Stimulated activated effector memory CD8-positive, alpha-beta T cell treated with anti-CD3 and anti-CD28 coated beads, Interleukin-12 subunit alpha, Interleukin-12 subunit beta, amount 100 ng/mL, for 72 hours (primary cell): ENCODE measurements at places on chromosomes 4 and X.

GRCh38 chr4:16931339-16932305 lies 33.2 kb upstream of the LDB2 start:
- DNase-seq, result no peak

DNA sequence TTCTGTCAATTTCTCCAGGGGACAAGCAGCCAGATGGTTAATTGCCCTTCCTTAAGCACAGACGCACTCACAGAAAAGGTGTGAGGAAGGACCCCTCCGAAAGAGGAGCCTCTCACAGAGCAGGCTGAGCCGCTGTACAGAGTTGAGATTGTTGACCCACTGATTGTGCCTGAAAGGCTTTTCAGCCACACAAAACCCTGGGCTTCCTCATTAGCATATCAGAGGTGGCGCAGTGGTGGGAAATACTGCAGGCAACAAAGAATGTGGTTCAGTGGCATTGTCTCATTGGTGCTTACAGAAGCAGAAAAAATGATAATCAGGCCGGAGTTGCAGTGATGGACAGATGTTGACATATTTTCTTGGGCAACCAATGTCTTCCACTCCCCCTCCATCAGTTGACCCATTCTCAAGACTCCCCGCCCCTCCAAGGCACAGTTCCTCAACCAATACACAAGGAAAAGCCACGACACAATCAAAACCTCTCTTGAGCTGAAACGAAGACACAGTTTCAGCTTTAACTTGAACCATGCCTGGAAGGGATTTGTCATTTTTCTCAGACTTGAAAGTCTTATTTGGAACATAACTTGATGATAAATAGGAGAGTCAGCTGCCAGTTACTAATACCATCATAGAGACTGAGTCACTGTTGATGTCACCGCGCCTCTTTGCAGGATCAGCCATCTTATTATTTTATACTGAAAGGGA lies 53.1 kb downstream of the ATXN3L start:
- DNase-seq, result no peak

DNA sequence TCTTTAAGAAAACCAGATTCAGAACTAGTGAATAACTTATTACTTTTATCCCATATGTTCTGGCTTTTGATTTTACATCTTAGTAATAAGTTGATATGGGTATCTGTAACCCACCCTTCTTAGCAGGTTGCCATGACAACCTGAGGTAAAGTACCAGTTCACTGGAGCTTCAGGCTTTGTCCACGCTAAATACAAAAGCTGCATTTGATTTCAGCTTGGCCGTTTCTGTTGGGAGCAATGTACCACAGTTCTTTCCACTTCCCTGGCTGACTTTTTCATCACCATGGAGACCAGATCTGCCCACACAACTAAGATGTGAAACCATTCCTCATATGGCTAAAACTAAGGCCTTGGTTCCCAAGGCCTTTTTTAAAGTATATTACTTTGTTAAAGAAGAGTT lies 26.1 kb downstream of the KLHL34 start:
- DNase-seq, result no peak

GRCh38 chr4:30454504-30454903 lies 265.7 kb upstream of the PCDH7 start:
- no peak for DNase-seq

GRCh38 chr4:88291003-88291402 lies 6.6 kb upstream of the PPM1K start:
- DNase-seq, result no peak

GRCh38 chrX:1537031-1537715 lies at the start of gene P2RY8:
Gene P2RY8 (minus strand): TSS chrX:1537185. CDS start chrX:1466558, 70,627 bp downstream.
- no peak for DNase-seq

DNA sequence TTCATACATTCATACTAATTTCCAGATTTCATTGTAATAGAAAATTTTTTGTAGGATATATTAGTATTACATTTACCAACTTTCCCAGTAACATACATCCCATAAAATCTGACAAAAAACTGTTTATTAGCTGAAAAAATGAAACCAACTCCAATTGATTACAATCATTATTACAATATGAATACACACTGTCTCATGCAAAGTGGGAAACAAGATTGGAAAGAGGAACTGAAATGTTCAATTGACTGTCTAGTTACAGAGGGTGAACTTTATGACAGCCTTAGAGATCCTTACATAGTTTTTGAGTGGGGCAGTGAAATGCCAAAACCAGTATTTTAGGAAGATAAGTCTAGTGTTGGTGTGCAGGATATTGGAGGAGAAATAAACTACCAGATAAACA lies 2.3 kb upstream of the AMBN start:
- DNase-seq, result no peak

DNA sequence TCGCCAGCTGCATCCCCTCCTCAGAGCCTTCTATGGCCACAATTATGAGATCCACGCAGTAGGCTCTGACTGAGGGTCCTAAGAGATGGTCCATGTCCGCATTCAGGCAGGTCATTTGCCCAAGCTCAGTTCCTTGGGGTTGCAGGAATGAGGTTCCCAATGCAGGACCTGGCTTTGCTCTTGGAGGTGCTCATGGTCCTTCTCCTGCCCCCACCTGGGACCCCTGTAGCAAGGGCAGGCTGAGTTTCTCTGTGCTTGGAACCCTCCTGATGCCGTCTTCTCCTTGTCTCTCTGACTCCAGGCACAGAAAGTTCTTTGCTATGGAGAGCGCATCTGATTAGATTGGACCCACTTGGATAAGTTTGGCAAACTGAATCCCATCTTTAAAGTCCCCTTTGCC lies 16.5 kb upstream of the SHOX start:
- DNase-seq, result no peak

DNA sequence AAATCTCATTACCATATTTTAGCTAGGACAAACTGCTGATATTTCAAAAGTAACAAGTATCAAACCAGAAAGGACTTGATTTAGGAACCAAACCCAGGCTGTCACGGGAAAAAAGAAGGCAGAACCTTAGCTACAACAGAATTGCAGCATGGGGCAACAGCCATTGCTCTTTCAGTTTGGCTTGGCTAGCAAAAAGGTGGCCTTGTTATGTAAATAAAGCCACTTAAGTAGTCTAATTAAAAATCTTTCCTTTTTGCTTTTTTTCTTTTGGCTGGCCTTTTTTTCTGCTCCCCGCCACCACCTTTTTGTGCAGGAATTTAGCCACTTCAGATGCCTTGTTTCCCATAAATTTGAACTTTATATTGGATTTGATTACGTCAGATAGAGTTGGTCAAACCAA lies 235.9 kb downstream of the CPXCR1 start:
- no peak for DNase-seq

DNA sequence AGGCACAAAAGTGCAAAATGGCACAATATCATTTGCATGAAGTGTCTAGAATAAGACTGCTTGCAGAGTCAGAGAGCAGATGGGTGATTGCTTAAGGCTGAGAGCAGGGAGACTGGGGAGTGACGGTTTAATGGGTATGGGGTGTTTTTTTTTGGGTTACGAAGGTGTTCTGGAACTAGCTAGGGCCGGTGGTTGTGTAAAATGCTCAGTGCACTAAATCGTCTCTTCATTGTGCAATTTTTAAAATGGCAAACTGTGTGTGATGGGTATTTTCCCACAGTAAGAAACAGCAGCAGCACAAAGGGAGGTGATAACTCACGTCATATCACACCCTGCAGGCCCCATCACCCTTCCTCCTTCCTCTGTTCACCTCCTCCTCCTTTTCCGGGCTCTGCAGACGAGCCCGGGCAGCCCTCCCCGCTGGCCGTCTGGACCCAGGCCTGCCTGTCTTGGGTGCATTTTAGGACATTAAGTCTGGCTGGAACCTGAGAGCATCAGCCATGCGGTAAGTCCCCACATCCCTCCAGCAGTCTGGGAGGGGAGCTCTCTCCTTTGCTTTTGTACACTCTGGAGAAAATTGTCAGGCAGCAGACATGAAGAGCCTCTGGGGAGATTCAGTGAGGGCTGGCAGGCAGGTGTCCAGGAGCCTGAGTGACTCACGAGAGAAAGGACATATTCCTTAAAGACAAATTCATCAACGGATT lies 42.7 kb downstream of the ASMT start:
- DNase-seq, result peak; percentile 86

- no peak for DNase-seq
Measured at GRCh38 chr4:112073181-112073580, 72.1 kb upstream of the FAM241A start.

- DNase-seq, result no peak
Measured at GRCh38 chr4:48970471-48970921, 15.6 kb upstream of the CWH43 start.

DNA sequence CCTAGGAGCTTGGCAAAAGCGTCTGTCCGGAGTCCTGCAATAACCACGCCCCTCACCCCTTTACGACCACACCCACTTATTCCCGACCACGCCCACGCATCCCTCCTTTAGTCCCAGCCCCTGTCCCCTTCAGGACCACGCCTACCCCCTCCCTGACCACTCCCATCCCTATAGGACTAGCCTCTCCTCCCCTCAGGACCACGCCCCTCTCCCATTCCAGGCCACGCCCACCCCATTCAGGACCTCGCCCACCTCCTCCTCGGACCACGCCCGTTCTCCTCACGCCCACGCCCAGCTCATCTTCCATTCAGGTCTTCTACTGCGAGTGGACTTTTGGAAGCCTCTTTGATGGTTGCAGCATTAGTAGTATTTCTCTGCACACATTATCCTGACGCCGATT lies 131.2 kb upstream of the STX18 start:
- DNase-seq, result no peak

DNA sequence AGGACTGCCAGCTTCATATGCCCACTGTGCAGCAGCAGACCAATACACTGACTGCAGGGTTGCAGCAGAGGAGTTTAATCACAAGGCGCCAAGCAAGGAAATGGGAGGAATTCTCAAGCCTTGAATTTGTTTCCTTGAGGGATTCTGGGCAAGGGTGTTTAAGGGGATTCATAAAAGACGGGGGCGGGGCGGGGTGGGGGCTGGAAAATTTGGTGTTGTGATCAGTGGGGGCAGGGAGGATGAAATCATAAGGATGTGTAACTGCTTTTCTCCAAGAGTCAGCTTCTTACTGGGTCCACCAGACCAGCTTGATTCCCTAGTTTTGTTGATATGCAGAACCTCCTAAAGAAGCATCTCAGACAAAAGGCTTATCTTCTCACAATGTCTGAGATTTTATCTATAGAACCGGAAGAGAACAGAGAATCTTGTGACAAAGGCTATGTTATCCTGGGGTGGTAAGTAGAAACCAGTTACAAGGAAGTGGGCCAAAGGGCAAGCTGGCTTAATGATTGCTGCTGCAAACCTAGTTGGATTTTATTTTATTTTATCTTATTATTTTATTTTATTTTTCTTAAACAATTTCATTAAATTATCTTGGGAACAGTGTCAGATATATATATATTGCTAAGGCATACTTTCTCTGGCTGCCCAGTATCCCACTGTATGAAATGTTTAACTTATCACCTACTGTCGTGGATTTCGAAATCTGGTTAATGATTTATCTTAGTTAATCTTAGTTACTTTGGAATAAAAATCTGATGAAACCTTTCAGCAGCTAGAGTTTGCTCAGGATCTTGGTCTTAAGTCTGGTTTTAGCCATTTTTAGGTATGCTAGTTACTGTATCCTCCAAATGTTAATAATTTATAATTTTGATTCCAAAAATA lies 276.4 kb downstream of the RPA4 start:
- DNase-seq, result no peak

GRCh38 chr4:169802873-169803272 lies 45.1 kb upstream of the HPF1 start:
- DNase-seq, result no peak
